SHP77 treated with DMSO at 0.1 percent for 48 hours (cell line): ENCODE measurements at places on chromosomes 6 and 20.

GRCh38 chr6:27864906-27865849 lies 47.0 kb downstream of the OR2B2 start:
- peak; percentile 97 for DNase-seq

- DNase-seq = no peak
These were observed 33.2 kb downstream of the BFSP1 start for GRCh38 chr20:17497821-17498580.

DNA sequence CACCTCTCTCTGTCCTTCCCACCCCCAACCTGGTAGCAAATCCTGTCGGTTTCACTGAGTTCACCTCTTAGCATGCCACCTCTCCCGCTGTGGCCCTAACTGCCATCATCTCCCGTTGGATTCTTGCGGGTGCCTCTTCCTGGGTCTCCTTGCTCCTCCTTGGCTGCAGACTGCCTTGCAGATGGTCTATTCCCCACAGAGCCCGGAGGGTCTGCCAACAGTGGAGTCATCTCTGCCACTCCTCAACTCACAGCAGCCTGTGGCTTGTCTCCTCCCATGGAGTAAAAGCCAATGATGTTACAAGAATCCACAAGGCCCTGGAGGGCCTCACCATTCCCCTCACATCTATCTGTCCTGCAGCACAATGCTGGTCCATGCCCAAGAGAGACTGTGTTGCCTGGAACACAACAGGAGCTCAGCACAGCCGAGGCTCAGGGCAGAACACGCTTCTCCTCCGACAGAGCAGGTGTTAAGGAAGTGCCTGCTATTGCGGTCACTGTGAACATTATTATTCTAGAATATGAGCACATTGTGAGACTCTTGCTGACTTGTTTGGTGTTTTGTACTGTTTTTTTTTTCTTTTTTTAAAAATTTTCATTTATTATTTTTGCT lies 241.8 kb upstream of the SULF2 start:
- DNase-seq = no peak

DNA sequence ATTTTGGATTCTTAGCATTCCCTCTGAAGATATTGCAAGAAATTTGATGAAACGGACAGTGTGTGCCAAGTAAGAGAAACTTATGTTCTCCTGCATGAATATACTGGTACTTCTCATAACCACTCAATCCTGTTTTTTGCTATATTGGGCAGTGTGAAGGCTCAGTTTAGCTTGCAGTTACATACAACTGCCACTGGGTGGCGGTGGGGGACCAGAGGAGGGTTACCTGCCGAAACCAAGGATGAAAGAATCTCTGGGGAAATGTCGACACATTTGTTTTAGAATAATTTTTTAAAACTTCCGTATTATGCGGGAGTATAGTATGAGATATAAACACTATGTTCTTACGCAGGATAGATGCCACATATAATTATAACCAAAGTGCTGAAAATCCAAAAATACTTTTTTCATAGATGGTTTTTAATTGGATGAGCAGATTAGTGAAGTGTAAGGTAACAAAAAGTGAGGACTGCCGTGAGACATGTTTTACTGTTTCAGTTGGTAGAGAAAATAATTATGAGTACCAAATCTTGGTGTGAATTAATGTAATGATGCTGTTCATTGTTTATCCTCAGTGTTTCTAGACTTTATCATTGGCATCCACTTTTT lies 9.7 kb downstream of the TRMT11 start:
- peak; percentile 31 for DNase-seq

DNA sequence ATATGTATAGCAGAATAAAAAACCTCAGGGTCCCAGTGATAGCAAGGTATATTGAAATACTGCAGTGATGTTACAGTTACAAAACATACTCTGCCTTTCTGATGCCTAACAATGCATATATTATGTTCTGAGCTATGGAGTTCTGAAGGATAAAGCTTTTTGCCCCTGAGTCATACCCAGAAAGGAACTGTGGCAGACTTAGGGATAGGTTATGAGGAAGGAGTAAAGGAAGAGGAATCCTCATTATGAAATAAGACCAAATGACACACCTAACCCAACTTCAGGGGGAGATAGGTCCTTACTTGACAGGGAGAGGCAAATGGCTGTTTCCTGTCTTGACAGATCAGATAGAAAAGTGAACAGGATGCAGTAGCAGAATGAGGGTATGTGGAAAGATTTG lies 940.6 kb upstream of the FLRT3 start:
- DNase-seq = no peak

- no peak for DNase-seq
These were observed 139.9 kb downstream of the GRM4 start for GRCh38 chr6:34005901-34006531.

DNA sequence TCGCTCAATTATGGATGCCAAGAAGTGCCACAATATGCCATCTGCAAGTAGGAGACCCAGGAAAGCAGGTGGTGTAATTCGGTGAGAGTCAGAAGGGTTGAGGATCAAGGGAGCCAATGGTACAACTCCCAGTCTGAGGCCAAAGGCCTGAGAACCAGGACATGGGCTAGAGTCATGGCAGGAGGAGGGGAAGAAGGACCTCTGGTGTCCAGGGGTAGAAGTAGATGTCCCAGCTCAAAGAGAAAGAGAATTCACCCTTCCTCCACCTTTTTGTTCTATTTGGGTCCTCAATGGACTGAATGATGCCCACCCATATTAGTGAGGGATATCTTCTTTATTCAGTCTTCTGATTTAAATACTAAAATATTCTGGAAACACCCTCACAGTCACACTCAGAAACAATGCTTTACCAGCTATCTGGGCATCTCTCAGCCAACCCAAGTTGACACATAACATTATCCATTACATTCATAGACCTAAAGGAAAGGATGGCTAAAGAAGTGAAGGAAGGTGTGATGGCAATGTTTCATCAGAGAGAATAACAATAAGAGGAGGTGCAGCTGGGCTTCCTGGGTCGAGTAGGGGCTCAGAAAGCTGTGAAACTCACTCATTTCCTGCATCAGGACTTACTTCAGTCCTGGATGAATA lies 21.2 kb upstream of the HLA-DQA1 start:
- DNase-seq = no peak

DNA sequence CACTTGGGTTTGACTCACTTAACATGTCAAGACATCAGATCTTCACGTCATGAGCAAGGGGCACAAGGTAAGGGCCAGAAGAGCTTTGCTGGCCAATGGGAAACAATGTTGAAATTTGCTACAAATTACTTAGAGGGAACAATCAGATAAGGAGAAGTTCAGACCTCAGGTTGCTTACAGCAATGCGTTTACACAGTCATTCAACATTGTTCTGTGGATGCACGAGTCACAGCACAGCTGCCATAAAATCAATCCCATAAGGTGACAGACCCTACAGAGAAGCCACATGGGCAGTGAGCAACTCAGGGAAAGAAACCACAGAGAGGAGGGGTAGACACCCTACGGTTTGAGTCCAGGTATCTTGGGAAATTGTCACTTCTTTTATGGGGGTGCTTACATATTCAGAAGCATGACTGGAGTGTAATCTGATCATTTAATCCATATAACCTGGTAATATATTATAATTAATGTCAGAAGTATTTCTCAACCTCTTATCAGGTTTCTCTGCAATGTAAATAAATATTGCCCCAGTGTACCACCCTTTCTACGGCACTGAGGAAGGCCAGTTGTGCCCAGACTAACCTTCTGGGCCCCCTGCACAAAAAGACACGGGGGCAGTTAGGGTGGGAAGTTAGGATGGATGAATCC lies 2.3 kb upstream of the SLC22A2 start:
- no peak for DNase-seq

DNA sequence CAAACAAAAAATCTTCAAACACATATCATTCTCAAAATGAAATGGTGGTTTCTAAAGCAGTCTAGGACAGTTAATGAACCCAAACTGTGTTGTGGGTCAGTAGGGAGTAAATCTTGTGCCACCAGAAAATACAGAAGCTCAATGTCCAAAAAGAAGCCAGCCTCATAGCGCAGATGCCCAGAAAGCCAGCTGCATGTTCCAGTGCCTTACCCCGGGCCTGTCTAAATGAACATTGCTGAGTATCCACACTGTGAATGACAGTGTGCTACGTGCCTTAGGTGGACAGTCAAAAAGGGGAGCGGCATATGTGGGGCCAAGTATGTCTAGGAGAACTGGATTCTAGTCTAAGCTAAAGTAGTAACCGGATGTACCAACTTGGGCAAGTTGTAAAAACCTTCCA lies 10.9 kb downstream of the FYN start:
- no peak for DNase-seq
